ENCODE measurements at places on chromosomes 2 and 18.
A peak's percentile ranks its signal among the peaks of the same experiment; 100 is the strongest.

DNA sequence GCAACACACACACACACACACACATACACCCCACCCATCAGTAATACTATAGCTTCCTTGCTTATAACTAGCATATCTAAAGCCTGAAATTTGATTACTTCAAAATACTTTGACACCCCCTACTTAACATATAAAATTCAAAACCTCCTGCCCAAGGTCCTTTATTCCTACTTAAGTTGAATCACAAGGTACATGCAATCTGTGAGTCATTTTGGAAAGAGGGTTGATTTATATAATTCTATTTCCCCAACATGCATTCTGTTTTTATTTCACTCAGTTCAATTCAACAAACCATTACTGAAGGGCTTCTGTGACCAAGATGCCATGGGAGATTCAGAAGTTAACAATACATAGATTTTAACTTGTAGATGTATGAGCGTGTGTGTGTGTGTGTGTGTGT, 420.7 kb downstream of the METTL4 start:
- H3K36me3 ChIP-seq = no peaks in the 10 kb centered on the region
- DNase-seq = no peak
- H3K4me3 ChIP-seq = no peak overlapping the region
- H3K27ac ChIP-seq = no peak overlapping the region

GRCh38 chr18:58761241-58761969, 90.1 kb downstream of the MALT1 start:
- H3K4me1 ChIP-seq = no peaks in the 10 kb centered on the region
- H3K27ac ChIP-seq = no peak overlapping the region
- H3K27me3 ChIP-seq = no peaks in the 10 kb centered on the region
- DNase-seq = no peak
- H3K4me3 ChIP-seq = no peak overlapping the region
- no peaks in the 10 kb centered on the region for H3K36me3 ChIP-seq

GRCh38 chr2:133438848-133439564, 129.3 kb downstream of the NCKAP5 start:
- H3K4me3 ChIP-seq = no peak overlapping the region
- no peak overlapping the region for H3K27ac ChIP-seq
- no peaks in the 10 kb centered on the region for H3K27me3 ChIP-seq
- no peak for DNase-seq
- no peaks in the 10 kb centered on the region for H3K36me3 ChIP-seq

DNA sequence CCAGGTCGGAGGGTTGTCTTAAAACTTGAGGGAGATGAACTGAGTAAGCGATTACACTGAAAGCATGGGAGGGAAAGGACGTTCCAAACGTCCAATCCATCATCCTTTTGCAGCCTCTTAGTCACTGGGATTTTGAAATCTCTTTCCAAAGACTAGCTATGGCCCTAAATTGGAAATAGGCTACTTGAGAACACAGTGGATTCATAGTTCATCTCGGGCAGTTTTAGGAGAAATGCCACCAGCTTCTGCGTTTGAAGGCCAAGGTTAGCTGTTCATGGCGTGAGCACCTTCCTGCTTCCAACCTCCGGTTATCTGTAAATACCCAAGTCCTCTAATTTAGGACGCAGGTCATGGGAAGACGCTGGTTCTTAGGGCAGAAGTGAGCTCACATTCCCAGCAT, 821 bp upstream of the EML6 start:
- H3K27me3 ChIP-seq = peaks cover 45% of the 10 kb centered on the region
- H3K4me1 ChIP-seq = peaks cover 20% of the 10 kb centered on the region
- no peak for DNase-seq

DNA sequence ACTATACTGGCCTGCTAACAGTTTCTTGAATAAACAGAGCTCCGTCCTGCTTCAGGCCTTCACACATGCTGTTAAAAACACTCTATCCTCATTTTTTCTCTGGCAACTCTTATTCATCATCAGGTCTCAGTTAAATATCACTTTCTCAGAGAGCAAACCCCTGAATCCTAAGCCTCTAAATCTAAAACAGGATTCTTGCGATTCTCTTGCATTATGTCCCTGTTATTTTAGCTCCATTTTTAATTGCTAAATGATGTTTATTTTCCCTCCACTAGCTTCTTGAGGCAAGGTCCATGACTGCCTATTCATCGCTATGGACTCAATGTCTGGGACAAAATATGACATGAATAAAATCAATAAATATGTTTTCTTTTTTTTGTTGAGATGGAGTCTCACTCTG, 190.7 kb upstream of the SMAD7 start:
- H3K27ac ChIP-seq = no peak overlapping the region
- H3K4me3 ChIP-seq = no peak overlapping the region
- H3K27me3 ChIP-seq = no peaks in the 10 kb centered on the region

- H3K27ac ChIP-seq = no peak overlapping the region
- no peaks in the 10 kb centered on the region for H3K4me1 ChIP-seq
- H3K27me3 ChIP-seq = no peaks in the 10 kb centered on the region
- no peaks in the 10 kb centered on the region for H3K36me3 ChIP-seq
Measured at GRCh38 chr2:120775801-120776589, 40.3 kb downstream of the GLI2 start.

GRCh38 chr2:162063899-162064298, 10.1 kb downstream of the DPP4 start:
- no peak overlapping the region for H3K27ac ChIP-seq
- no peak for DNase-seq
- H3K4me3 ChIP-seq = no peak overlapping the region
- H3K27me3 ChIP-seq = no peaks in the 10 kb centered on the region
- H3K4me1 ChIP-seq = no peaks in the 10 kb centered on the region
- no peaks in the 10 kb centered on the region for H3K36me3 ChIP-seq

DNA sequence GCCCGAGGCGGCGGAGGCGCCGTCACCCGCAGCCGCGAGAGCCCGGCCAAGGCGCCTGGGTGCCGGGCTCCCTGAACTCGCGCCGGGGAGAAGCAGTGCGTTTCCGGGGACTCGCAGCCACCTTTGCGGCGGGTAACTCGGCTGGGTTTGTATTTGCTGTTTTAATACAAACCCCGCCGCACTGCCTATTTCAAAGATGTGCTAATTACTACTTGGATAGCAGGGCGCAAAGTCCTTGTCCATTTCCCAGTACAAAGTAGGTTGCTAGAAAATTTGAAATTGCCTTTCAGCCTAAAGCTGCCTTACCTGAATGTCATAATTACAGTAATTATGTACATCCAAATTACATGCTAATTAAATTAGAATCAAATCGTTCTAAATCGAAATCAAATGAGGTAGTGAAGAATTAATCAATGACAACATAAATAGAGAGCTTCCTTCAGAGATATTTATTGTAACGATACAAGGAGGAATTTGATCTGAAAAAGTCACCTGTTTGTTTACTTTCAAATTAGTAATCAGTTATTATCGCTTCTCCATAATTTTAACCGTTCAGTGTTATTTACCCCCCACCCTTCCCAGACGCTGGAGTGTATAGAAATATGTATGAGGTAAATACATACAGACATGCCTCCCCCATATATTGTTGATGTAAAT, 8.1 kb downstream of the SP9 start:
- H3K27me3 ChIP-seq = peaks cover 86% of the 10 kb centered on the region
- peaks cover 9% of the 10 kb centered on the region for H3K36me3 ChIP-seq
- H3K27ac ChIP-seq = no peak overlapping the region
- H3K4me1 ChIP-seq = peaks cover 44% of the 10 kb centered on the region
- DNase-seq = no peak

GRCh38 chr2:45432406-45432805, 178.7 kb downstream of the SRBD1 start:
- DNase-seq = no peak
- no peak overlapping the region for H3K4me3 ChIP-seq
- H3K27me3 ChIP-seq = no peaks in the 10 kb centered on the region
- H3K4me1 ChIP-seq = no peaks in the 10 kb centered on the region
- H3K27ac ChIP-seq = no peak overlapping the region
- no peaks in the 10 kb centered on the region for H3K36me3 ChIP-seq

- no peaks in the 10 kb centered on the region for H3K27me3 ChIP-seq
- peaks cover 60% of the 10 kb centered on the region for H3K4me1 ChIP-seq
- H3K27ac ChIP-seq = peak within 1 kb of the TSS; percentile 54
Measured at GRCh38 chr18:70288851-70289328, at the start of gene SOCS6. SOCS6 (plus strand) TSS chr18:70289045; CDS start chr18:70324669, 35,624 bp downstream.

- no peaks in the 10 kb centered on the region for H3K27me3 ChIP-seq
- peaks cover 11% of the 10 kb centered on the region for H3K4me1 ChIP-seq
- H3K27ac ChIP-seq = no peak overlapping the region
- H3K36me3 ChIP-seq = no peaks in the 10 kb centered on the region
- no peak overlapping the region for H3K4me3 ChIP-seq
- peak; percentile 78 for DNase-seq
Measured at GRCh38 chr2:202121532-202122162, 48.6 kb downstream of the KIAA2012 start.

- H3K4me1 ChIP-seq = no peaks in the 10 kb centered on the region
- no peak overlapping the region for H3K4me3 ChIP-seq
- no peak for DNase-seq
- no peak overlapping the region for H3K27ac ChIP-seq
- H3K36me3 ChIP-seq = no peaks in the 10 kb centered on the region
Measured at GRCh38 chr2:24618680-24619079, 127.6 kb downstream of the NCOA1 start.

- DNase-seq = no peak
- no peak overlapping the region for H3K27ac ChIP-seq
- H3K4me1 ChIP-seq = no peaks in the 10 kb centered on the region
- no peaks in the 10 kb centered on the region for H3K36me3 ChIP-seq
Measured at GRCh38 chr18:56096861-56097260, 508.9 kb upstream of the TCF4 start.

GRCh38 chr2:219545295-219545942, 1.6 kb downstream of the TMEM198 start:
- H3K27me3 ChIP-seq = peaks cover 60% of the 10 kb centered on the region
- no peak overlapping the region for H3K27ac ChIP-seq
- H3K4me3 ChIP-seq = no peak overlapping the region

DNA sequence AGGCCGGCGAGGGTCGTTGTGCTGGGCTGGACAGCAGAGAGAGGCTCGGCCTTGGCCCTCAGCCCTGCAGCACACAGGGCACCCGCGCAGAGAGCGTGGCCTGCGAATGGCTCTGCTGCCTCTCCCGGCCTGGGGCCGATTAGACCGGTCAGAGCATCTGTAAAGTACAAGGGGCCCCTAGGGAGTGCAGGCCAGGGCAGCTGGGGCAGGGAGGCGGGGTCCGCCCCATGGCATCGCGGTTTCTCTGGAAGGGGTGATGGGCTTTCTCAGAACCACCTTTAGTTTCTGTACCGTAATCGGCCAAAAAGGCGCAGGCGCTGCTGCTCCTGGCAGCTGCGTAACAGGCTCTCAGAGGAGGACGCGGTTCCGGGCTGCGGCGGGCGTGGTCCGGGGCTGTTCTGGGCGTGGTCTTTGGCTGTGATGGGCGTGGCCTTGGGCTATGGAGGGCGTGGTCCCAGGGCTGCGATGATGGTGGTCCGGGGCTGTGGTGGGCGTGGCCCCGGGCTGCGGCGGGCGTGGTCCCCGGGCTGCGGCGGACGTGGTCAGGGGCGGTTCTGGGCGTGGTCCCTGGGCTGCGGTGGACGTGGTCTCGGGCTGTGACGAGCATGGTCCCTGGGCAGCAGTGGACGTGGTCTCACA, 1.5 kb upstream of the GPR148 start:
- H3K27ac ChIP-seq = peak overlapping the region; percentile 14
- peak; percentile 2 for DNase-seq
- peak overlapping the region; percentile 77 for H3K4me3 ChIP-seq
- peaks cover 19% of the 10 kb centered on the region for H3K4me1 ChIP-seq
- peaks cover 19% of the 10 kb centered on the region for H3K27me3 ChIP-seq

DNA sequence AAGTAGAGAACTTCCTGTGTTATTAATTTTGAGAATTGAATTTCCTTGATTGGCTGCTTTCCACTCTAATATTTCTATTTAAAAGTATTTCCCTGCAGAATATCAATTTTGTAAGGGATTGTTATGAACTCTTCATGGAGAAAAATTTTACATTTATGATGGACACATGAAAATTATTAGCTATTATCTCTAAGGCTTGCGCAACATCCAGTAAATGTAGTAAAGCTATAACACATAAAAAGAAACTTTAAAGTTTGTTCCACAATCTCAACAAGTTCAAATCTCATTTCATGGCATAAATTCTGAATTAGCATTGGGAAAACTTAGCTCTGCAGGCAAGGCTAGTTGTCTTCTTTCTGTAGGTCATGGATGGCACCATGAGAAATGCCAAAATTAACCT, 4.2 kb upstream of the EML4 start:
- peaks cover 5% of the 10 kb centered on the region for H3K4me1 ChIP-seq
- no peak overlapping the region for H3K27ac ChIP-seq
- peaks cover 13% of the 10 kb centered on the region for H3K27me3 ChIP-seq
- no peaks in the 10 kb centered on the region for H3K36me3 ChIP-seq
- no peak for DNase-seq

GRCh38 chr2:105607920-105608504, 136.7 kb upstream of the NCK2 start:
- H3K4me1 ChIP-seq = no peaks in the 10 kb centered on the region
- no peak overlapping the region for H3K27ac ChIP-seq
- H3K36me3 ChIP-seq = no peaks in the 10 kb centered on the region

GRCh38 chr2:152134488-152135280, 35.8 kb upstream of the CACNB4 start:
- no peaks in the 10 kb centered on the region for H3K4me1 ChIP-seq
- H3K36me3 ChIP-seq = peaks cover 56% of the 10 kb centered on the region
- H3K4me3 ChIP-seq = no peak overlapping the region
- no peak for DNase-seq
- H3K27ac ChIP-seq = no peak overlapping the region

- H3K4me3 ChIP-seq = peak overlapping the region; percentile 49
- DNase-seq = no peak
Measured at GRCh38 chr18:76451396-76452331, 43.4 kb downstream of the ZNF516 start.

- peaks cover 30% of the 10 kb centered on the region for H3K4me1 ChIP-seq
- H3K36me3 ChIP-seq = no peaks in the 10 kb centered on the region
- H3K4me3 ChIP-seq = no peak overlapping the region
- H3K27ac ChIP-seq = no peak overlapping the region
- no peaks in the 10 kb centered on the region for H3K27me3 ChIP-seq
Measured at GRCh38 chr2:223044092-223044836, 7.7 kb upstream of the KCNE4 start.

DNA sequence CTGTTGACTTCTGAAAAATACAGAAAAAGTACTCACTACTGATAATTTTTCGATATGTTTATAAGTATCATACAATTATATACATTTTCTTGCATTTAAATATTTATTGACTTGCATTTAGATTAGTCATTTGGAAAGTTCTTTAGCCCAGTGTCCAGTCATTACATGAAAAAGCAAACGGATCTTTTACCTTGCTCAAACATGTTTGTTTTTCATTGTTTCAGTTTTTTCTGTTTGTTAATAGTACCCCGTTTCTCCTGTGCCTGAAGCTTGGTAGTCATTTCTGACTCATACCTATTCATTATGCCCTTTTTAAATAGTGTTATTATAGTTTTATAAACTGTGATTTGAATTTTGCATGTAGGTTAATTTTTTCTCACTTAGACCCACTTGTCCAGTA, 28.1 kb downstream of the CEP192 start:
- H3K27ac ChIP-seq = no peak overlapping the region
- no peaks in the 10 kb centered on the region for H3K27me3 ChIP-seq
- no peak for DNase-seq
- H3K4me3 ChIP-seq = no peak overlapping the region
- no peaks in the 10 kb centered on the region for H3K4me1 ChIP-seq

GRCh38 chr2:174717273-174717672, 47.0 kb downstream of the CHRNA1 start:
- no peaks in the 10 kb centered on the region for H3K36me3 ChIP-seq
- peaks cover 7% of the 10 kb centered on the region for H3K27me3 ChIP-seq
- no peak for DNase-seq
- H3K27ac ChIP-seq = no peak overlapping the region
- H3K4me3 ChIP-seq = no peak overlapping the region

Data from CD14-positive monocyte (primary cell).